ENCODE measurements at places on chromosomes 16 and 17. TPM values are rescaled to one million over a fixed set of nuclear protein-coding genes. Genes with fewer than 3 reads are reported as not detected.

GRCh38 chr17:27336184-27336583 lies 42.3 kb downstream of the WSB1 start:
- DNase-seq, result no peak

DNA sequence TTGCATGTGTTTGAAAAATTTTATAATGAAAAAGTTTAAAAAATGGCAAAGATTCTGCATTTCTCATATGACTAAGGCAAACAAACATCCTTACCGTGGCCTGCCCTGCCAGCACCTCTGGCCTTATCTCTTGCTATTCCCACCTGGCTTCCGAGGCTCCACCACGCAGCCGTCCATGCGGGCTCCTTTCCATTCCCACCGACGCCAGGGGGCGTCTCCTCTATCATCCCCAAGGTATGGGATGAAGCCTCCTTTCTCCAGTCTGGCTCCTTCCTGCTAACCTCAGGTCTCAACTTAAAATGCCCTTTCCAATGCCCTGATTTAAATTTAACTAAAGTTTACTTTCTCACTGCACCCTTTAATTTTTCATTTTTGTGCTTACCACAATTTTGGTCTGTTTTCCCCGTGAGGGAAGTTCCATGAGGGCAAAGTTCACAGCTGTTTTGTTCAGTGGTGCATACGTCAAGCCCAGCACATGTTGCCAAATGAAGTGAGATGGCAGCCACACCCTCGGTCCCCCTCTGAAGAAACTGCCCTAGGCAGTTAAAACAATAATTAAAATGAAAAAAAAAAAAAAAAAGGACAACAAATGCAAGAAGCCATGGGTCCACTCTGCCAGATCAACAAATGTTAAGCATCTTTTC lies 13.3 kb upstream of the SDK2 start:
- peak; percentile 18 for DNase-seq

- DNase-seq, result no peak
Observed at GRCh38 chr17:72258711-72259110, 137.9 kb downstream of the SOX9 start.

DNA sequence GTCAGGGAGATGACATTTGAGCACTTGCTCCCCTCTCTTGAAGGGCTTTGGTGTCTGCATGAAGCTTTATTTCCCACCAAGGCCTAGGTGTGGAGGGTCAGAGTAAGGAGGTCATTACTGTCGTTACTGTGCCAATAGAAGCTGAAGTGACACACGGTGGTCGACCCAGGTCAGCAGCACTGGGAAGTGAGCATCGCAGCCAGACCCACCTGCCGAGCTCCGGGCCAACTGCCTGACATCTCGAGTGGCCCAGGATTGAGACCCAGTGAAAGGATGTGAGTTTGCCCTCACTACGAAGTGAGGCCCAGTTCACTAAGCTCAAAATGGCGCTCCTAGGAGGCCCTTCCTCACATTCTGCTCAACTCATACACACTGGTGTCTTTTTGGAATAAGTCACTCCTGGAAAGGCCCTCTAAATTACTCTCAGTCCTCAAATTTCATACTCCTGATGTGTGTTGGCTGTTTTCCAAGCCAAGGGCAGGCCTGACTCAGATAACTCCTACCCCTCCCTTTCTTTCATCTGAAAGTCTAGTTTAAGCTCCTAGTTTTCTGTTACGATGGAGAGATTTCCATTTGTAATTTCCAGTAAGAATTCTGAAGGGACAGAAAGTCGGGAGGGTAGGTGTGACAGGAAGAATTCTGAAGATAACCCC lies 200.4 kb downstream of the LGALS9B start:
- peak; percentile 90 for DNase-seq

KRT39 gene
- 2.4 TPM for total RNA-seq

DNA sequence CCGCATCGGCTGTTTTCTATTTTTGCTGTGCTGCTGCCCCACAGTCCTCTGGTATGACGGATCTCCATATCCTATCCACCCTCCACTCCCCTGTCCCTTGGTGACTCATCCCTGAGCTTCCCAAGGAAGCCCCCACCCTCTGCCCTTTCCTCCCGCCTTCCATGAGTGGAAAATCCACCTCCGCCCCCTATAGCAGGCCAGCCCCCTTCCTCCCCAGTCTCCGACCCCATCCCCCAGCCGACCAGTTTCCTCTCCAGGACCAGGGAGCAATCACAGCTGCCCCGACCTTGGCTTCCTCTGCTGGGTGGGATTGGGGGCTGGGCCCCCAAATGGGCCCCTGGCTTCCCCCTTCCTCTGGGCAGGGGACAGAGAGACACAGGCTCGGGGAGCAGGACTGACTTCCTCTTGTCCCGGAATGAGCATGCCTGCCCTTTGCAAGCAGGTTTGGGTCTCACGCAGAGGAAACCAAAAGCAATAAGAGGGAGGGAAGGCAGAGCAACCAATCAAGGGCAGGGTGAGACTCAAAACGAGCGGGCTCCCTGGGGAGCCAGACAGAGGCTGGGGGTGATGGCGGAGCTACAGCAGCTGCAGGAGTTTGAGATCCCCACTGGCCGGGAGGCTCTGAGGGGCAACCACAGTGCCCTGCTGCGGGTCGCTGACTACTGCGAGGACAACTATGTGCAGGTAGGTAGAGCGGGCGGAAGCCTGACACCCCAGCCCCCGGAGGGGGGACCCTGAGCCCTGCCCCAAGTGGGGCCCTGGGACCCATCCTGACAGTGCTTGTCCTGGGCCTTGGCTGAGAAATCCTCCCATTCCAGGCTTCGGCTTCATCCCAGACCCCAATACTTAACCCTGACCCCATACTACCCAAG lies at the start of the genes ABI3 and GNGT2:
Gene ABI3 (plus strand): TSS at position 550 of the 872 bp plus-strand sequence. CDS start 18 bp downstream, at position 568.
Gene GNGT2 (minus strand): TSS at position 417 of the 872 bp plus-strand sequence. CDS start 3,152 bp downstream, outside the sequence.
- DNase-seq, result peak; percentile 58

ALDH3A1 gene
- not detected for total RNA-seq

- no peak for DNase-seq
Observed at GRCh38 chr17:10758062-10758461, 28.2 kb upstream of the TMEM220 start.

- DNase-seq, result peak; percentile 50
Observed at GRCh38 chr17:41917192-41917591, 1.6 kb downstream of the ACLY start.

GRCh38 chr17:3723188-3723555 lies 531 bp upstream of the HASPIN start:
- no peak for DNase-seq

GRCh38 chr17:78995761-78996451 lies 13.7 kb downstream of the CANT1 start:
- DNase-seq, result no peak

FOXL1 gene
- 6.5 TPM for total RNA-seq

ANKS4B gene
- total RNA-seq, result 0.72 TPM

DNA sequence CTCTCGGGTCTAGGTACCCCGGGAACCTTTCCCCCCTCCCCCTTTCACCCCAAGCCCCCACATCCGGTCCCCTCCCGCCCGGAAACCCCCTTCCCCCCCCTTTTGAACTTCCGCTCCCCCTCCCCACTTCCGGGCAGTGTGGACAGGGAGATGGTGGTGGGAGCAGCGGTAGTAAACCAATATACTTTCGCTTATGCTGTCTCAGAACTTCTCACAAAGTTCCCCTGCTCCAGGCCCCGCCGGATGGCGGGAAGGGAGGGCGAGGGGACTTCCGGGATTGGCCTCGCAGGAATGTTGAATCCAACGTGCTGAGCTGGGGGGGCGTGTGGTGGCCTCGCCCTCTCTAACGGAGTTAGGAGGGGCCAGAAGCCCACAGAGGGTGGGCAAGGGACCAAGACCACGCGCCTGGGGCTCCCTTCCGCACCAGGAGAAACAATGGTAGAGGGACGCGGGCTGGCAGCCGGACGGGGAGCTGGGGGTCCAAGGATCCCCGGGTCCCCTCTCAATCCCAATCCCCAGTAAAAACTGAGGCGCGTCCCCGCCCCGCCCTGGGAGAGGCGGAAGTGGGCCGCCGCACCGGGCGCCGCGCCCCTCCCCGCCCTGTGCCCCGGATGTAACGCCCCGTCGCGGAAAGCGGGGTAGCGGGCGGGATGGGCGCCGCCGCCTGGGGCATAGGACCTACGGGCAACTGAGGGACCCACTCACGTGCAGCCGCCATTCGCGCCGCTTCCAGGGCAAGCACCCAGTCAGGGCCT lies 742 bp downstream of the PFN1 start:
- peak; percentile 72 for DNase-seq

GGT6 gene
- total RNA-seq, result 1.4 TPM

GRCh38 chr16:55938126-55938525 lies 63.0 kb upstream of the CES5A start:
- DNase-seq, result no peak

TNP2 gene
- total RNA-seq, result 5.3 TPM

DNA sequence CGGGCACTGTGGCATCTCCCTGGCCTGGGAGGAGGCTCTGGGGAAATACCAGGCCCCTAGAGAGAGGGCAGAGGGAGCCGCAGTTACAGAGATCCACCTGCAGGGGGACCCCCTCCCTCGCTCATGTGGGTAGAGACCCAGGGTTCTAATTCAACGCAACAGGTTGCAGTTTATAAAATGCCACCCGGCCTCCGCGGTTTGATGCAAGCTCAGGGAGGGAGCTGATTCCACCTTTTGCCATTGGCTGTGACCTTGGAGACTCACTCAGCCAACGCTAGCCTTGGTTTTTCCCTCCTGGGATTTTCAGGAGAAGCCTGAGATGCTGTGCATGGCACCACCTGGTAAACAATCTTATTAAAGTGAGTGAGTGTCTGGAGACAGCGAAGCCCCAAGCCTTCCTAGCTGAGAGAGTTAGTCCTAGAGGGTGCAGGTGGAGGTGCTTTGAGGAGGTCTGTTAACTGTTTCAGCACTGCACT lies 12.1 kb downstream of the TTLL6 start:
- peak; percentile 46 for DNase-seq

GRCh38 chr17:6994118-6994598 lies 1.7 kb upstream of the ALOX12 start:
- no peak for DNase-seq

TMC8 gene
- not detected for total RNA-seq

C1QL1 gene
- not detected for total RNA-seq

Data from umbilical cord (tissue), 2 donors.